Activated T-cell treated with anti-CD3 and anti-CD28 coated beads for 1 hour (primary cell): ENCODE measurements at places on chromosomes 6 and 20.

- DNase-seq = no peak
Measured at GRCh38 chr20:32354592-32355416, 3.3 kb upstream of the ASXL1 start.

DNA sequence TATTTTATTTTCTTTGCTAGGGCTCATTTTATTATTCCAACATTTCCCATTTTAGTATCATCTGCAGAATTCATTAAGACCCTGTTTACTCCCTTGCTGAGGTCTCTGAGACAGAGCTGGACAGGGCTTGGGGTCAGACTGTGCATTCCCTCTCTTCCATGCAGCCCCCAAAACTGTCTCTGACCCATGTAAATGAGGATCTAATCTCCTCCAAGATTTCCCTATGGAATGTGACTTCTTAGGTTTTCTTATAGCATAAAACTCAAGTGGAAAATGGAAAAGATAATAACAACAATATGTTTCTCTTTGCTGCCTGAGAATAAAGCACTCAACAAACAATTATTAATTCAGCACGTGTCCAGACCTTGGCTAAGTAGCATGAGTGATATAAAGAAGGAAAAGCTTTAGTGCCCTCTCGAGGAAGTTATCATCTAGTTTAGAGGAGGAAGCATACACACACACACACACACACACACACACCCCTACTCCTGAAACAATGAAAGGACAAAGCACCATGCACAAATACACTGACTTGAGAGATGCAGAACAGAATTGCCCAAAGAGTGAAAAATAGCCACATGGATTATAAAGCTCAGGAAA lies 815.5 kb downstream of the BCKDHB start:
- DNase-seq = no peak

- no peak for DNase-seq
Measured at GRCh38 chr6:148441454-148441911, 98.8 kb downstream of the SASH1 start.

DNA sequence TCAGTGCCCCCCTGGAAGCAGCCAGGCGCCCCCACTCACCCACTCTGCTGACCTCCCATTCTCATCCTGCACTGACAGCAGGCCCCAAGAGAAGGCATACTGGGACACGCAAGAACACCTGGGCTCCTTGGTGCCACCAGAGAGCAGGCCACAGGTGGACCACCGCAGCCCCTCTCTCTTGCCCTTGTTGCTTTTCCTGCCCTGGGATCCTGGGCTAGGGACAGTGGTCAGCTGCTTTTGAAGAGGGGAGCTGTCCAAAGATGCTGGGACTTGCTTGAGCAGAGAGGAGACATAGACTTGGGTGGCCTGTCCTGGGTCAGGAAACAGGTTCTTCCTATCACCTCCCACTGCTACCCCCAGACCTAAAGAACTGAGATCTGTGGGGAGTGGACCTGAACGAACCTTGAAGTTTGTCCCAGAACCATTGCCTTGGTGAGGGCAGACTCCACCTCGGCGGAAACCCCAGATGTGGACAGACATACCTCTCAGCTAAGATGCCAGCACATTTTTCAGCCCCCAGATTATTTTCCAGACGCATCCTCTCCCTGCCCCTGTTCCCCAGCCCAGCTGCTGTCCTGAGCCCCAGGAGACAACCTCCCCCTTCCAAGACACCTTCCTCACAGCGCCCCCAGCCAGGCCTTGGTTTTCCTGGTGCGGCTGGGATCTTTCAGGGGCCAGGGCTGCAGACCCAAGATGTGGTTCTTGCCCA lies 1.1 kb downstream of the GLP1R start:
- DNase-seq = no peak

- no peak for DNase-seq
Measured at GRCh38 chr6:28303570-28303969, 22.2 kb downstream of the PGBD1 start.

DNA sequence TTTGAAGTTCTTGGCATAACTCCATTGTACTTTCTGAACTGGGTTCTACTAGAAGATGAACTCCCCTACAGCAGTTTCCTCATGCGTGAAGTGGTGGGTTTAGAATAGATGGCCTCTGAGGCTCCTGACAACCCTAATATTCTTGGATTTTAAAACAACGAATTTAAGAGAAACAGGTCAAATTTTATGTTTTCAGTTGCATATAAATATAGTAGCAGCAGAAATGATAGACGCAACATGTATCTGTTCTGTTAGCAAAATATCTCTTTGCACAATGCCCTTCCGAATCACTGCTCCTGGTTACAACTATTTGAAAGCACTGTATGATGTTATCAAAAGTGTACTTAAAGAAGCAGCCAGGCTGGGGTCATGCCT lies 247.2 kb downstream of the TBC1D7 start:
- DNase-seq = no peak

- no peak for DNase-seq
Measured at GRCh38 chr20:46316984-46317684, 8.8 kb upstream of the CDH22 start.

DNA sequence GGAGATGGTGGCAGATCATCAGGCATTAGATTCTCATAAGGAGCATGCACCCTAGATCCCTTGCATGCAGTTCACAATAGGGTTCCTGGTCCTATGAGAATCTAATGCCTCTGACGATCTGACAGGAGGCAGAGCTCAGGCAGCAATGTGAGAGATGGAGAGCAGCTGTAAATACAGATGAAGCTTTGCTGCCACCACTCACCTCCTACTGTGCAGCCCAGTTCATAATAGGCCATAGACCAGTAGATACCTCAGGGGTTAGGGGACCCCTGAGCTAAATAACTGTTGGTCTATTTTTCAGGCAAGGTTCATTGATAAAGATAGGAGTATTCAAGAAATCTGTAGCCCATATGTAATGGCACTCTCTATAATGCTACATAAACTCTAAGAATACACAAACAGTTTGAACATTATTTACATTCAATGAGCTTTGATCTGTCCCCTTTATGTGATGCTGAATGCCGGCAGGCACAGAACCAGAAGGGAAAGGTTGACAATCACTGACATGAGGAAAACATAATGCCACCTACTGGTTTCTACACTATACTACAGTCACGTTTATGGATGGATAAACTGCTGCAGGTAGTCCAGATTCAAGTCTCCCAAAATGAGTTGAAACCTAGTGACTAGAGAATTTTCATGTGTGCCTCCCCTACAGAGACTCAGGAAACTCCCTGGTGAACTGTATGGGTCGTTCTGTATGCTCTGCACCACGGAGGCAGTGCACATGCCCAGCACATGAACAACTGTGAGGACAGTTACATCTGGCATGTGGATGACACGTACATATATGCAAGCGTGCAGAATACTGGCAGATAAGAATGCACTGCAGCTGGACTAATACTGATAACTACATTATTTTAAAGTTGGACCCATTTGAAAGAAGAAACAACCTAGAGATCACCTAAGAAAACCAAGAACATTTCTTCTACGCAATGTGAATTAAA lies 72.0 kb downstream of the DST start:
- no peak for DNase-seq

- DNase-seq = no peak
Measured at GRCh38 chr6:134602123-134602522, 284.2 kb upstream of the SGK1 start.

- DNase-seq = no peak
Measured at GRCh38 chr6:90464507-90464906, 122.4 kb downstream of the MAP3K7 start.

DNA sequence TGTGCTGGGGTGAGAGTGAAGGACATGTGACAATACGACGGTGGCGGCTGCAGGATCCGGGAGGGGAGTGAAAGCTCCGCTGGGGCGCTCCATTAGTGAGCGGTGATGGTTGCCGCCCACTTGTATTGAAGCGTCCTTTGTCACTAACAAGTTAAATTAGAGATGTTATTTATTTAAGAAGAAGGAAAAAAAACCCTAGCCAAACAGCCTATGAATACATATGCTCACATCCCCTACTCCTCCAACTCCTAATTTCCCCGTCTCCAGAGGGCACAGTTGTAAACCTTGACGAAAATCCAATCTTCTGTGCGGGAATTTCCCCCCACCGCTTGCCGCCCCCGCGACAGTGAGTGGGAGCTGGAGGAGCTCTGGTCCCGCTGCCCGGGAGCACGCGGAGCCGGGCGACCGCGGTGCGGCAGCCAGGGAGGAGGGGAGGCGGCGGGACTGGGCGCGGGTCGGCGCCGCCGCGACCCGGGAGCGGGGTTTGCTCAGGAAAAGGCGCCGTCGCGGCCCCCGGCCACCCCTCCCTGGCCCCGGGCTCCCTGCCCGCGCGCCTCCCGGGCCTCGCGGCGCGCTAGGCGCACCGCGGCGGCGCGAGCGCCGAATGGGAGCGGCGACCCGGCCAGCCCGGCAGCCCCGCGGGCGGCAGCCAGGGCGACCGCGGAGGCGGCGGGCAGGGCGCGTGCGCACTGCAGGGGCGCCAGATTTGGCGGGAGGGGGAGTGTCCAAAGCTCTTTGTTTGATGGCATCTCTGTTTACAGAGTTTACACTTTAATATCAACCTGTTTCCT lies at the start of gene MYB:
Gene MYB (plus strand): TSS at position 767 of the 791 bp plus-strand sequence. CDS start 206 bp downstream, outside the sequence.
- DNase-seq = peak; percentile 58

- no peak for DNase-seq
Measured at GRCh38 chr6:42449917-42450476, 1.7 kb downstream of the TRERF1 start.

- no peak for DNase-seq
Measured at GRCh38 chr6:53828215-53828614, 33.4 kb downstream of the LRRC1 start.

GRCh38 chr20:2283706-2284423 lies 11.9 kb upstream of the TGM3 start:
- no peak for DNase-seq

GRCh38 chr6:45540375-45540920 lies 162.7 kb upstream of the SUPT3H start:
- DNase-seq = no peak

DNA sequence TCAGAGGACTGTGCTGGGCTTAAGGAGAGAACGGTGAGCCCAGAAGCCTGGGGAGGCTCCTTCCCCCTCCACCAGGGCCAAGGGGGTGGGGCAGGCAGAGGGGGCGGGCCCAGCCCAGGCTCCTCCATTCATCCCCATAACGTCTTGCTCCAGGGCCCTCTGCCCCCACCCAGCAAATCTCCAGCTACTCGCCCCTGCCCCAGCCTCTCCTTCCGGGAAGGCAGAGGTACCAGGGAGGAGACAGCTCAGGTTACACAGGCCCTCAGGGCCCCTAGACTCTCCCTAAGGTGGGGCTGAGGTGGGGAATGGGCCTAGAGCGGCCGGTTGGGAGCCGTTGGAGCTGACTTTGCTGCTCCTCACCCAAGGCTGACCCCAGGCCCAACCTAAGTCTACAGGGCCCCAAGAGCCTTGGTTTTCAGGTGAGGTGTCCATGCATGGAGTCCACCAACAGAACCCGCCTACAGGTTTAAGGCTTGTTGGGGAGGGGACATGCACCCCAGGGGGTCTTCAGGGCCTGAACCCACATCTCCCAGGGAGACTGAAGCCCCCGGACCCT lies 1.2 kb downstream of the LAMA5 start:
- DNase-seq = no peak

- no peak for DNase-seq
Measured at GRCh38 chr20:60228255-60228654, 270.0 kb downstream of the CDH26 start.

GRCh38 chr6:41519745-41520699 lies 26.2 kb upstream of the FOXP4 start:
- DNase-seq = no peak

GRCh38 chr20:9573335-9574151 lies 59.2 kb downstream of the LAMP5 start:
- DNase-seq = no peak

DNA sequence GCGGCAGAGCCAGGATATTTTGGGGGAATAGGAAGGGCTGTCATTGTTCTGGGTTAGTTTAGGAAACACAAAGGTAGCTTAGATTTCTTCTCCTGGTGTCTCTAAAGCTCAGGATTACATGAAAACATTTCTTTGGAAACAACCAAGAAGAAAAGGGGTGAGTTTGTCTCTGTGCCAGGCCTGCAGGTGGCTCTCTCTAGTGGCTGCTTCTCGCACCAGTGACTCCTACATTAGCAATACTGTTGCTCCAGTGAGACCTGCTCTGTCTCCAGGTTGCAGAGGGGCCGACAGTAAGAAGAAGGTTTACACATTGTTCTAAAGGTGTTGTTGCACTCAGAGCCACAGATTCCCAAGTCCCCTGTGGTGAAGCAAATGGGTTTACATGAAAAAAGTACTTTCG lies 104.6 kb upstream of the GLP1R start:
- no peak for DNase-seq

DNA sequence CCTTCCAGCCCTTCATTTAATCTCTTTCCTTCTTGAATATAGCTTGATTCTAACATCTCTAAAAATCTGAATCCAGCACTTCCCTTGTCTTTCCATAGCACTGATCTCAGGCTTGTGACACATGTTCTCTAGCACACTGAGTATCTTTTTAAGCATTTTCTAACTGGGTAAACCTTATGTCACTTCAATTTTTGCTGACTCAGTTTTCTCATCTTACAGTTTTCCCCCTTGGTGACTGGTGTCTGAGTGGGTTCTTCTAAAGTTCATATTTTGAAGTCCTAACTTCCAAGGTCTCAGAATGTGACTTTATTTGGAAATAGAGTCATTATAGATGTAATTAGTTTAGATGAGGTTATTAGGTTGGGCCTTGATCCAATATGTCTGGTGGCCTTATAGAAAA lies 153.9 kb downstream of the PAK5 start:
- no peak for DNase-seq

DNA sequence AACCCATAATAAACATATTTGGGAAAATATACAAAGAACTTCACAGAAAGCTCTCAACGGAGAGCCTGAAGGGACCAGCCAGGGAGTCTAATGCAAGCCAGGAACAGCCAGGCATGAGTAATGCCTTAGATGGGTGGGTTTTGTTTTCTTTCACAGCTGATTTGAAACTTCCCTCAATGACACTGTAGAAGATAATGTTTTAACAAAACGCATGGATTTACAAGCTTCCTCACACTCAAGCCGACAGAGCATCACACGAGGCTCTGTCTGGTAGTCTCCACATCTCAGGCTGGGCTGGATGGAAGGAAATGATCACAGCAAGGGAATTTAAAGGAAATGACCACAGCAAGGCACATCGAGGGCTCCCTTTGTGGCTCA lies 113.9 kb downstream of the GMPR start:
- no peak for DNase-seq
